ENCODE measurements at places on chromosomes 11 and 22.

DNA sequence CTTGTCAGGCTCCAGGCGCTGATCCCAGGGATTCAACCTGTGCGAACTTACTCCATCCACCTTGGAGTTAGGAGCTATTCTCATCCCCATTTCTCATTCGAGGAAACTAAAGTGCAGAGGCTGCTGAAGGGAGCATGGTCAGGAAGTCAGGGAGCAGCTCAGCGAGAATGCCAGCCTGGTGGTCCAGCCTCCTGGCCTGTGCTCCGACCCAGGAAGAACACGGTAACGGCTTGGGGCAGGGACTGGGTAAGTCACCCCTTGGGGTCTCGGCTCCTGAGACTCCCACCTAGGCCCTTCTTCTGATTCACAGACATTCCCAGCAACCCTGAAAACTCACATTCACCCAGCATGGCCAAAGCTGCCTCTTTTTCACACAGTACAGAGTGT, 132.8 kb downstream of the CRYBB2 start:
- DNase-seq = no peak

DNA sequence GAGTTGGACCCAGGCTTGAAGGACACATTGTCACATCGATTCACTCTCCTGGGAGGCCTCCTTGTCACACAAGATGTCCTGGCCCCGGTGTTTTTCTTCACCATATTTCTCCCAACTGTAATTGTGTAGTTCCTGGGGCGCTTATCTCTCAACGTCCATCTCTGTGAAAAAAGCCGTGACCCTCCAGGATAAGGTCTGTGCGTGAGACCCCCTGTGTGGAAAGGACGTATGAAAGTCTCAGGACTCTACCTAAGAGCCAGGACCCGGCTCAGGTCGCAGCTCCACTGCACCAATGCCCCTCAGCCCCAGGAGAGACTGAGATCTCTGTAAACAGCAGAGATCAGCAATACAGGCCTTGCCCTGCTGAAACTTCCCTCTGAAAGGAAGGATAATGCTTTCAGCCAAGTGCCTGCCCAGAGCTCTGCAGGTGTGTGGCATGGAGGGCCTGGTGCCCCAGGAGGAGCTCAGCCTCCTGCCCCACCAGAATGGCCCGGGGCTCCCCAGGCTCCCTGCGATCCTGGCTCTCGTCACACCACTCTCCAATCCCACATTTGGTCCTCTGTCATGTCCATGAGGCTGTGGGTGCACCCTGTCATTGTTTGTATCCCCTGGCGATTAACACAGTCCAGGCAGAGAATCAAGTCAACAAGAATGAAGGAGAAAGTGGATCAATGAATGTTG, 119.2 kb upstream of the TMEM45B start:
- no peak for DNase-seq

DNA sequence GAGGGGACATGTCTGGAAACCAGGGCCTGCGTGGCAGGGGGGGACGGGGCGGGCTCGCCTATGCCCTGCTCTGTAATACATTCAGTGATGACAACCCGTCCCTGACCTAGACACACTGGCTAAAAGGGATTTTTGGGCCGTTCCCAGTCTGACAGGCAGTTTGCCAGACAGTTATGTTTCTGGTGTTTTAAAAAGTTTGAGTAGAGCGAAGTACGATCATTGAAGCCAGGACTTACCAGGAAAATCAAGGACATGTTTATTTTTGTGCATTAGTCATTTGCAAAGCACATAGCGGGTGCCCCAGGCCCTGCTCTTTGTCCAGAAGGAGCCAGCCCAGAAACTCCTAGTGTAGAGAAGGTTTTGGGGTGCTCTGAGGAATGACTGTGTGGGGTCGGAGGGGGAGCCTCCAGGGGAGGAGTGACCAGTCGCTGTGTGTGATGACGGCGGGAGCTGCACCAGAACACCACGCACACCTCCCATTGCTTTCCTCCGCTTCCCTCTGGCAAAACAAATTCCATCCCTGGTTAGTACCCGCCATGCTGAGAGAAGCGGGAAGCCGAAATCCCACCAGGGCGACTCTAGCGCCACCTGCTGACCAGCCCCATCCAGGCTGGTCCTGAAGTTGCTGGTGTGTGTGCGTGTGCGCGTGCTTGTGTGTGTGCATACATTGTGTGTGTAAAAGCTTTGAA, 50.8 kb downstream of the FBLN1 start:
- peak; percentile 28 for DNase-seq

GRCh38 chr11:57251037-57251436, 14.0 kb upstream of the APLNR start:
- no peak for DNase-seq

GRCh38 chr11:65777821-65778361, 2.9 kb downstream of the AP5B1 start:
- no peak for DNase-seq

GRCh38 chr22:26763633-26764361, 106.4 kb downstream of the MIAT start:
- DNase-seq = peak; percentile 59

- no peak for DNase-seq
These were observed 11.6 kb downstream of the PPFIBP2 start for GRCh38 chr11:7525424-7525823.

GRCh38 chr22:35549328-35549727, 8.7 kb downstream of the RASD2 start:
- DNase-seq = no peak

DNA sequence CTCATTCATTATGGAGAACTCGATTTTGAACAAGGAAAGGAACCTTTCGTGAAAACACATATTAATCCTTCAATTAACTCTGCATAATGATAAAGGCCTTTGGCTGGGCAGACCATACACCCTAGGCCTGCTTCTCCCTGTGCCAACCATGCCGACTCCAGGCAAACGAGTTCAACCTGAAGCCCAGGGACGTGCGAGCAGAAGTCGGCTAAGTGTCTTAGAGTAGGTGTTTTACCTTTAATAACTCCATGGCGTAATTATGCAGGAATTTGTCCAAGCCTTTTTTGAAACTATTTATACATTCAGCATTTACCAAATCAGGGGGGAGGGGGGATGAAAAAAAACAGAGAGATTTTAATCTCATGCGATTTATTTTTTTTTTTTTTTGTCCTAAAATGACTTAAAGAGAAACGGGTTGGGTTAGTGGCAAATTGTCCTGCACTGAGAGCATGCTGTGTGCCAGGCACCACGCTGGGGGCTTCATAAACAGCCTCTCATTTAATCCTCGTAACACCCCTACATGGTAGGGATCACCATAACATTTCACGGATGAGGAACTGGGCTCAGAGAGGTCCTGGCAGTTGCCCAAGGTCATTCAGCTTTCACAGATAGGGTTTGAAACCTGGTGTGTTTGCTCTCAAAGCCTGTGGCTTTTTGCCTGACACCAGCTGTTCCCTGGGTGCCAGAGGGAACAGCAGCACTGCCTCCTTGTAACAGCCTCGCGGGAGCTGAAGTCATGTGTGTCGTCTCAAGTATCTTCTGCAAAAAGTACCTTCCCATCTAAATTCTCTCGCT, 423.9 kb downstream of the MN1 start:
- no peak for DNase-seq

DNA sequence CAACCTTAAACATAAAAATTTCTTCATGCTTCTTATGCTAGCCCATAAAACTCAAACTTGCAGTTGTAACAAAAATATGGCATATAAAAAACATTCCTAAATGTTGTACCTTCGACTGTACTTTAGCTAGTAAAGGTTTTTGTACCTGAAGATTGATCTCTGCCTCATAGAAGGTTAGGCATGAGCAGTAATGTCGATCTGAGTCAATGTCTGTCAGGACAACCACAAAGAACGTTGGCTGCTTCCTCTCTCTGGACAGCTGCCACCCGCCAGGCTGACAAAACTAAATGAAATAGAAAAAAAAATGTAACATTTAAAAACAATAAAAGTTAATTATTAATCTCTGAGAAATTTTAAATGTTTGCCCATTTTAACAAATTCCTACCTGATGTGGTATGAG, 251.3 kb downstream of the SBF2 start:
- no peak for DNase-seq

- DNase-seq = no peak
These were observed 82.6 kb downstream of the MN1 start for GRCh38 chr22:27719036-27719347.

- no peak for DNase-seq
These were observed 534.7 kb downstream of the CNTN5 start for GRCh38 chr11:99555486-99555885.

DNA sequence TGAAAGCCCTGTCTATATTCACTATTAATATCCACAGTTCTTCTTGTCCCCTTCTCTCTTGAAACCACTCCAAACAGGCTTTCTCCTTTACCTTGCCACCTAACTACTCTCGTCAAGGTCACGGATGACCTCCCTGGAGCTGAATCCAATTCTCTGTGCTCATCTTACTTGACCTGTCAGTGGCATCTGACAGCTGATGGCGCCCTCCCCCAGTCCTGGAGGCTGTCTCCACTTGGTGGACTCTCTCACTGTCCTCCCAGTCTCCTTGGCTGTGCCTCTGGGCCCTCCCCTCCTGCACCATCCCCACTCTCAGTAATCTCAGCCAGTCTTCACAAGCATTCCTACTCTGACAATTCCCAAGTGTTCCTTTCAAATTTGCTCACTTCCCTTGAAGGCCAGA, 8.7 kb downstream of the TNKS1BP1 start:
- DNase-seq = no peak

- DNase-seq = no peak
These were observed 1.7 kb upstream of the UCP3 start for GRCh38 chr11:74010306-74011300.

DNA sequence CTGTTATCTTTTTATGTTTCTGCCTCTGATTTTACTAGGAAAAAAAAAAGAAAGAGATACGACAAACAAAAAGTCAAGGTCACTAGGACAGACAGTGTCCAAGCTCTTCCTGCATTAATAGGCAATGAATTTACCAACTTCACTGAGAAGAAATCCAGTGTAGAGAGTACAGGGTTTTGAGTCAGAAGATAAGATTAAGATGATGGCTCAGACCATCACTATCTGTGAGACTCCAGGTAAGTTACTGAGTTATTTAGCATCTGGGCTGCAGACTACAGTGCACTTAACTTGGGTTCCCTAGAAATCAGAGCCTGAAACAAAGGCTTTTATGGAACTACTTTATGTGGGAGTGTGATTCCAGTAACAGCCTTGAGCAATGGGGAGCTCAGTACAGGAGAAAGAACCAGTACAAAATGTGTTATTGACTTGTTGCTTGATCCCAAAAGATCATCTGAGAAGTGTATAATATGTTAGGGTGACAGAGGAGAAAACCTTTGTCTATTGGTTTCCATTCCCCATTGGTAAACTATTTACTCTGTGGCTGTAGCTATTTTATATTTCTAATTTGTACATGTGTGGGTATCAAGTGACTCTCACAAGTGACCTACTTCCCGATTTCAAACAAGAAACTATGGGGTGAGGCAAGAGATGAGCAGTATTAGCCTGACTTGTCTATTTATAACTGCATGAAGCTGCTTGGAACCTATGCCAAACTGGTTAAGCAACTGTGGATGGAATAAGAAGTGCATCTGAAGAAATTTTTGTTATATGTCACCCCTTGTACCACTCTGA, 395.8 kb downstream of the RAB38 start:
- DNase-seq = no peak

DNA sequence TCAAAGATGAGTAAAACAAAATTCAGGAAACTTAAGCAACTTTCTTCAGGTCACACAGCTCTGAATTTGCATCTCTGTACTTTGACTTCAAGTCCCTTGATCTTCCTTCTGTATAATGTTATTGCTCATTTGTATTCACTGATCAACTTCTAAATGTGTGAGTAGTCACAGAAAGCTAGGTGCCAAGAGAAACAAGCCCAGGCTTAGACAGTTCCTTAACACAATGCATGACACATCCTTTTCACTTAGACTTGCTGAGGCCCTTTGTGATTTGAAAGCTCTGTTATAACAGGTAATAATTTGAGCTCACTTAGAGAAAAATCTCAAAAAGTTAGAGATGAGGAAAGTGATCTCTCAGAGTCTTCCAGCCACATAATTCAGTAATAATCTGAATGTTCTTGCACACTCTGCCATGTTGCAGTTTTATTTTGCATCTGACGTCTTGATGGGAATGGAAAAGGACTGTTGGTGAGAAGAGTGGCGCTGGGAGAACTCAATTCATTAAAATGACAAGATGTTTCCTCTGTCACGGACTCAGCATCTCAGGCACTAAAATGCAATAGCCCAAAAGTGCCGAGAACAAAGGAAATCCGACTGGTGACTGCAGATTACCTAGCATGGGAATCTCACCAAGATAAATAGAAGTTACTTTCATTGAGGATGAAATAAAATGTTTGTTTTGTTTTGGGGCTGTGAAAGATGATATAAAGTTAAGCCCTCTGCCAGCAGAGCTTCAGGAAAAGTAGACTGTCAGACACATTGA, 665.3 kb downstream of the OPCML start:
- no peak for DNase-seq

DNA sequence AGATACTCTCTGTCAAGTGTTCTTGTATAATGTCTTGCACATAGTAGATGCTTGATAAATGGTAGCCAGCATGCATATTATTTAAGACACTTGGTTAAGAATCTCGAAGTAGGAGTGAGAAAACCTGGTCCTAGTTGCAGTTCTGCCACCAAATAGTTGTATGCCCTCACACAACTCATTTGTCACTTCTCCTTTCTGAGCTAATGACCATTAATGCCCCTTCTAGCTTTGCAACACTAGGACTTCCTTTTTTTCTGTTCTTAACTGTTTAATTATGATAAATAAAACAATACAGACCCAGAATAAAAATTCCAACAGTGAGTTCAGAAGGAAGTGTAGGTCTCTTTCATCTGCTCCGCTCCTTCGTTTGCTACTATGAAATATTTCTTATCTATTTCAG, 453.6 kb downstream of the TMEM135 start:
- no peak for DNase-seq

GRCh38 chr11:27861706-27862430, 161.6 kb upstream of the BDNF start:
- DNase-seq = peak; percentile 89

- no peak for DNase-seq
These were observed 84.7 kb upstream of the GDPD4 start for GRCh38 chr11:77386178-77386577.

DNA sequence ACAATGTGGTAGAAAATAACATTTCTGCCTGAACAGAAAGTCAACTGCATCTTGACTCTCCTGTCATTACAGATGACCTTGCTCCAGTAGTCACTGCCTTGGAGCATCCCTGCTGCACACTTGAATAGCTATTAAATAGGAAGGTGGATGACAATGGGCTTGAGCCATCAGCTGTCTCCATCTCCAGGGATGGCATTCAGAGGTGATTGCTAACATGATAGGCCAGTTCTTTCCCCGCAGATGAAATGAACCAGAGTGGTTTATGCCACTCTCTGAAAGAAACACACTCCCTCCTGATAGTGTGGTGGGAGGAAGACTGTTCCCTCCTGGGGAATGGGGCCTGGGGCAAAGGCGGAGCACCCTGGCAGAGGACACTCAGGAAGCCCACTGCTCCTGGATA, 57.1 kb upstream of the OLFML1 start:
- DNase-seq = no peak
